ENCODE measurements at places on chromosomes 2 and 18.

DNA sequence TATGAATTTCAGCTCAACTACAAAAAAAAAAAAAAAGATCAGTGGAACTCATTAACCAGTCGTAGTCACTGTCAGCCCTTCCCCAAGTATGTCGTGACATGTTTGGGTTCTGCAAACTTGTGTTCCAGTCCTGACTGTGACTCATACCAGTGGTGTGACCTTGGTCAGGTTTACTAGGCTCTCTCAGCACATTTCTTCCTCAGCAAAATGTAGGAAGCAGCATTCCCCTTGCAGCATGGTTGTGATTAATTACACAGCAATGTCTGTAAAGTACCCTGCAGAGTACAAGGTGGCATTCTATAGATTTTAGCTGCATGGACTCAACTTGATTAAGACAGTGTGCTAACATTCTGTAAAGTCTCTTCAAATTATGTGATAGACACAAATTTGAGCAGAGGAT is 156.9 kb downstream of the LAMA1 start:
- no peak for DNase-seq

DNA sequence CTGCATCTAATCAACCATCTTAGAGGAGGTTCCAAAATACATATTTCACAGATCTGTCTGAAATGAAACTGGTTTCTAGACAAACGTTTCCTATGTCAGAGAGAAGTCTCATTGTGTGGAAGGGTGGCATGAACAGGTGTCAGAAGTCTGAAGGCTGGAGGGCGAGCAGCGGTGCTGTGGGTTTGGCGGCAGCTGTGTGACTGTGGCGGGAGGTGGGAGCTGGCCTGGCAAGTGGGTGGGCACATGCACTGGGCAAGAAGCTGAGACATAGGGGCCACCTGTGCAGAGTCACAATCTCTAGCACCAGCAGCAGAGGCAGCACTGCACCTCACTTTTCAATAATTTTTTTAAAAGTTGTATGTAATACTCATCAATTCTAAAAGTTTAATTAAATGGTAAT is 346.3 kb downstream of the DSC3 start:
- DNase-seq, result no peak

DNA sequence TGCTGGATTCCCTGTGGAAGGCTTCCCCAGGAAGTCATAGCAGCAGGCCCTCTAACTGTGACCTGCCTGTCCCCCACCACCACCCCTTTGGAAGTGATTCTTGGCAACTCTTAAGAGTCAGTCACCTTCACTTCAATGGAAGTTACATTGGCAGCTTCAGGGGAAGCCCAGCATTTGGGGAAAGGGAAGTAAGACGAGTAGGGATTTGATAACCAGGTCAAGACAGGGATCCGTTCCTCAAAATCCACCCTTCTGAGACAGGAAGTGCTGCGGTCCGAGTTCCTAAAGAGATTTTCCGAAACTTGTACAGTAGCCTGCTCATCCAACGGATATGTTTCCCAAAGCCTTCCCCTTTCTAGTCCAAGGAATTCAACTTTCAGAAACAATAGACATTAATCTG is 54.2 kb downstream of the MRPL35 start:
- DNase-seq, result no peak

GRCh38 chr2:26191316-26192159 is 18.6 kb downstream of the GAREM2 start:
- no peak for DNase-seq

- no peak for DNase-seq
These were observed 105.4 kb upstream of the MMADHC start for GRCh38 chr2:149692961-149693396.

DNA sequence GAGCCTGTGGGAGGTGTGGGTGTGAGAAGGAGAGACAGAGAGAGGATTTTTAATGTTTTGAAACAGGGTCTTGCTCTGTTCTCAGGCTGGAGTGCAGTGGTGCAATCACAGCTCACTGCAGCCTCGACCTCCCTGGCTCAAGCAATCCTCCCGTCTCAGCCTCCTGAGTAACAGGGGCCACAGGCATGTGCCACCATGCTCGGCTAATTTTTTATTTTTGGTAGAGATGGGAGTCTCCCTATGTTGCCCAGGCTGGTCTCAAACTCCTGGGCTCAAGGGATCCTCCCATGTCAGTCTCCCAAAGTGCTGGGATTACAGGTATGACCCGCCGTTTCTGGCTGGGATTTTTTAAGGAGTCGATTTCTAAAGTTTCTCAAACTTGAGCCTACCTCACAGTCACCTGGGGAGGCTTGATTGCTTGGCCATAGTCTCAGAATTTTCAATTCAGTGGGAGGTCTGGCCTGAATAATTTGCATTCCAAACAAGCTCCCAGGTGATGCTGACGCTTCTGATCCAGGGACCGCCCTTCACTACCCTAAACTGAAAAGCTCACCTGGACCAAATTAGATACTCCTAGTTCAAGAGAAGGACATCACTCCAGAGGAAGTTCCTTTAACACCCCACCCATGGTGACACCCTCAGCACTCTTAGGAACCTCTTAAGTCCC is 70.8 kb upstream of the SLC1A4 start:
- DNase-seq, result no peak

DNA sequence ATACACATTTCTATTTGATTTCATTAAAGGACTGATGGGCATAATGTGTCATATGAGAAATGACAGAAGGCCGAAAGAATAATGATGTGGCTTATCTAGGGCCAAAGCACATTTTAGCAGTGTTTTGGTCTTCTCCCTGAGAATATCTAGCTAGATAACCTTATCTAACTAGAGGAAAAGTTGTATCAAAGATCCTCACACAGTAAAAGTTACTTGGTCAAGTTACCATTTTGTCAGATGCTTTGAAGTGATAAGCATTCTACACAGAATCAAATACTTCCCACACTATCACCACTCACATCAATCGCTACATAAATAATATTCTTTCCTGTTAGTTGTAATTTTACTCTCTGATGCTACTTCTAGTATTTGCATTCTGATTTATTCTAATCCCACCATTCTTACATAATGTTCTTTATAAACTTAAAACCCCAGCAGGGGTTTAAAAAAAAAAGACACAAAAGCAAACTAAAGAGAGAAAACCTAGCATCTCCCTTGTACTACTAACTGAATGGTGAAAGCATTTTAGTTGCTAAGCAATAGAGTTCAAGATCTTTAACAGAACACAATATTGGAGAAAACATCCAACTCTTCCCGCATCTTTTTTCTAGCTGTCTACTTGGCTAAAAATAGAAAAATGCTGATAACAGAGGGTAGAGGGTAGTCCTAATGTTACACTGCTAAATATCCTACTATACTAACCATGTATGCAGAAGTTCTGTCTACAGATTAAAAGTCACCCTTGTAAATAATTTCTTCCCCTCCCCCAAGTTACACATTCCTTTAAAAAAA is 8.0 kb downstream of the XPO1 start:
- no peak for DNase-seq

DNA sequence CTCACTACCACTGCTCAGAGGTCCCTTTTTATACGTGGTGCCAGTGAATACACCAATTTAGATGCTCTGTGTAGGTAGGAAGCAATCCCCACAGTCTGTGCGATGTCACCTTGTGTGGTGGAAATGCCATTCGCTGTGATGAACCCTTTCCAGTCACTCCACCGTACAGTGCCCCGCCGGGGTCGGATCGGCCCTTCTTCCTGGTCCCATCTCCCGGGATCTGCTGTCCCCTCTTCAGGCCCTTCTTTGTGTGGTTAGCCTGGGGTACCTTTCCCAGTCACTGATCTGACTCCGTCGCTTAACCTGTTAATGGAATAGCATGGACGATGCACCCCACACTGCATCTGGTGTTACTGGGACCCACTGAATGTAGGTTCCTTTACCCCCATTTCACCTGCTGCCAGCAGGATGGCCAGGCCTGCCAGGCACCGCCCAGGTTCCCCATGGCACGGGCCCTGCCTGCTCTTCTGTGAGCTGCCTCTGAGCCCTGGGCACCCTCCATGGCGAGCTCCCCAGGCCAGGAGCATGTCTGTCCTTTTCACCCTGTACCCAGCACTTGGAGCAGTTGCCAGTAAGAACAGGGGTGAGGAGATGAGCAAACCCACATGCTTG is 18.0 kb downstream of the TWIST2 start:
- DNase-seq, result no peak

Data from activated T-cell treated with anti-CD3 and anti-CD28 coated beads, Interleukin-2, amount 50 U/mL, for 72 hours (primary cell).